HCT116 (cell line): ENCODE measurements at places on chromosomes 3 and 15.

DNA sequence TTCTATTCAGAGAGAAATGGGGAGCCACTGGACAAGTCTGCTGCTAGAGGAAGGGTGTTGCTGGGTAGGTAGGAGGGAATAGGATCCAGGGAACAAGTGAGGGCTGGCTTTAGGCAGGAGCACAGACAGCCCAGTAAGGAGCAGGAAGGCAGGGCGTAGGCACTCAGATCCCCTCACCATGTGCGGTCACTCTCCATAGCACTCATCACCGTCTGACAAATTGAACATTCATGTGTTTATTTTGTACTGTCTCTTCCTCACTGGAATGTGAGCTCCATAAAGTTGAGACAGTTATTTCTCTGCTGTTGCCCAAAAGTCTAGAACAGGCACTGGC lies 24.2 kb upstream of the LRRC34 start:
- no peak for DNase-seq

DNA sequence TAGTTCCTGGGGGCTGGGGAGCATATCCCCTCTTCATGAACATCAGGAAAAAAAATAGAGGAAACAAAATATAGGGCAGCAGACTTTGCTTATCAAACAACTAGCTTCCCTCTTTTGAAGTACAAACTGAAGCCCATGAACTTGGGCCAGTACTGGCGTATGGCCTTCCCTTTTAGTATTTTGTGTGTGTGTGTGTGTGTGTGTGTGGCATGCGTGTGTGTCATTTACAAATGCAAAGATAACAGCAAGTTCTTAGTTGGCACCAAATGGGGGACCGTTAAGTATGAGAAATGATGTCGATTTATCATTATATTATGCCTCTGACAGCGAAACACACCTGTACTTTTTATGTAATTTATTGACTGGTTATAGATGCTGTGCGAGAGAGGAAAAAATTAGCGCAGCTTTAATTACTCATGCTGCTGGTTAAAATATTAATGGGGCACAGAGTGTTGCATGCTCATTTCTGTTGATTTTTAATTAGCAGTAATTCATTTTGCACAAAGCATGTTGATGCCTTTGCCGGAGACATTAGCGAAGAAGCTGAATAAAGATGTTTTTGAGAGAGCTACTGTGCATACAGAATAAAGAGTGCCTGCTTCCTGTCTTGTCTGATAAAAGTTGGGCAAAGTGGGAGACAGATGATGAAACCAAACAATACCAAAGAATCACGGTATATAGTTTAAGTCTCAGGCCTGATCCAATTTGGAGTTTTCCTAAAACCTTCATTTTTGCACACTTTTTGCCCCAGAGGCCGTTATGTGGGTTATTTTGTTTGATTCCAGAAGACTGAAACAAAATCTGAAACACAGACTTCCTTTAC lies 297.1 kb downstream of the SATB1 start:
- no peak for DNase-seq

- DNase-seq = no peak
Observed at GRCh38 chr15:33215941-33216872, 21.7 kb upstream of the FMN1 start.

DNA sequence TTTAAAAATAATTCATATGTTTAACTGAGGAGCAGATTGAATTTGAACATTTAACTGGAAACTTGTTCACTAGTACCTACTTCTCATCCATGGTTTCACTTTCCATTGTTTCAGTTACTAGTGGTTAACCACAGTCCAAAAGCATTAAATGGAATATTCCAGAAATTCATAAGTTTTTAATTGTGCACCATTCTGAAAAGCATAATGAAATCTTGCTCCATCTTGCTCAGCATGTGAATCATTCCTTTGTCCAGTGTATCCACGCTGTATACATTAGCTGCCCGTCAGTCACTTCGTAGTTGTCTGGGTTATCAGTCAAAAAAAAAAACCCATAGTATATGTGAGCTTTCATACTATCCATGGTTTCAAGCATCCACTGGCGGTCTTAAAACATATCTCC lies 217.6 kb downstream of the TPRG1 start:
- DNase-seq = no peak

DNA sequence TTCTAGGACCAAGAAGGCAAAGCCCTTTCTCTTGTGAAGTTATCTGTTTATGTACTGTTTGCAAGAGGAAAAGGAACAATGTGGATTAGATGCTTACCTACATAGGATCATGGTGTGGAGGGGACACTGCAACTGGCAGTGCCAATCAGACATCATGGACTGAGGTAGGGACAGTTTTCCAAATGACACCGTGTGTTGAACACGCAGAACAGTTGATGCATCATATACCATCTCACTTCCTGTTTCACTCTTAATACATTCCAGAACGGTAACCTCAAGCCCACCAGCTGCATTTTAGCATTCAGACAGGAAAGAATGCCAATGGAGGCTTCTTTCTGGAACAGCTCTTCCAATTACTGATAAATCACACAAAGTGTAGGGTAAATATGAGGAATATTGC lies 397.7 kb upstream of the LMCD1 start:
- DNase-seq = no peak

DNA sequence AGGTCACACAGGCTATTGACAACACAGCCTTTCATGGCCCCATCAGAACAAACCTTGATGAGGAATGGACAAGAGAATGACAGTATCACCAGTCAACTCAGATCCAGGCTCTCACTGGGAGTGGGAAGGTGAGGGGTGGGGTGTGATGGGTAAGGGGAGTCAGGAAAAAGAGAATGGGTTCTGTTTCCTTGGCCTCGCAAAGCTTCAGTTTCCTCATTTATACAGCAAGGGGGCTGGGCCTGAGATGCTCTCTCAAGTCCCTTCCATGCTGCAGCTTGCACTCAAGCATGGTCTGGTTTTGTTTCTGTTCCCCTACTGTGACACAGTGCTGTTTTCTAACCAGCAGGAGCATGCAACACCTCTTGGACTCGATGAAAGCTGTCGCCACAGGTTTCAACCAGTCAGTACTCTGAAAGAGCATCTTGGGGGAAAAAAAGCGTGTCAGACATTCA lies 65.7 kb upstream of the IL12A start:
- DNase-seq = no peak

DNA sequence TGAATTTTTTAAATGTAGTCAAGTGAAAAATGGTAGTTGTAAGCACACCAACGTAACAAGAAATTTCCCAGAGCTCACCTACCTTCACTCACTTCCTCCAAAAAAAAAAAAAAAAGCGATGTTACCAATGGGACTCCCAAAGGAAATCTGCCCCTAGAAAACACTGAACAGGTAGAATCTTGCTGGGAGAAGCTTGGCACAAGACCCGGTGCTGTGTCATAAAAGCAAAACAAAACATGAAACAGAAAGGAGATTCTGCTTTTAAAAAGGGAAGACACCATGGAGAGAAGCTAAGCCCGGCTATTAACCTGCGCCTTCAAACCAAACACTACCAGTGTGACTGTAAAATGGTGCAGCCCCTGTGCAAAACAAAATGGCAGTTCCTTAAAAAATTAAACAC lies 40.5 kb downstream of the PGPEP1L start:
- no peak for DNase-seq

- no peak for DNase-seq
Observed at GRCh38 chr3:185586686-185587039, 568 bp downstream of the SENP2 start.

DNA sequence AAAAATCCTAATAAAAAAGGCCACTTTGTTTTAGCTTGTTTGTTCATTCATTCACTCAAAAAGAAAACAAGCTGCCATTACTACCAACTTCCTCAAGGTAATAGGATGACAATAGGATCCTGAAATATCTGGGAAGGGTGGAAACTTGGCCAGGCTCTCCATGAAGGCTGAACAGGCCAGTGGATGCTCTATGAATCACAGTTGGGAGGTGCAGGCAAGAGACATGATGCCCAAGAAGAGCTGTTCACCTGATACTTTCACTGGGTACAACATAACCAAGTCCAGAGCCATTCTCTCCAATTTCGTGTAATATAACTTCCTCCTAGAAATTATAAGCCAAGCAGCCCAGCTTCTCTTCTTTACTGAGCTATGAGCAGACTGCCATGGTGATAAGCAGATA lies 37.3 kb downstream of the NMNAT3 start:
- no peak for DNase-seq

DNA sequence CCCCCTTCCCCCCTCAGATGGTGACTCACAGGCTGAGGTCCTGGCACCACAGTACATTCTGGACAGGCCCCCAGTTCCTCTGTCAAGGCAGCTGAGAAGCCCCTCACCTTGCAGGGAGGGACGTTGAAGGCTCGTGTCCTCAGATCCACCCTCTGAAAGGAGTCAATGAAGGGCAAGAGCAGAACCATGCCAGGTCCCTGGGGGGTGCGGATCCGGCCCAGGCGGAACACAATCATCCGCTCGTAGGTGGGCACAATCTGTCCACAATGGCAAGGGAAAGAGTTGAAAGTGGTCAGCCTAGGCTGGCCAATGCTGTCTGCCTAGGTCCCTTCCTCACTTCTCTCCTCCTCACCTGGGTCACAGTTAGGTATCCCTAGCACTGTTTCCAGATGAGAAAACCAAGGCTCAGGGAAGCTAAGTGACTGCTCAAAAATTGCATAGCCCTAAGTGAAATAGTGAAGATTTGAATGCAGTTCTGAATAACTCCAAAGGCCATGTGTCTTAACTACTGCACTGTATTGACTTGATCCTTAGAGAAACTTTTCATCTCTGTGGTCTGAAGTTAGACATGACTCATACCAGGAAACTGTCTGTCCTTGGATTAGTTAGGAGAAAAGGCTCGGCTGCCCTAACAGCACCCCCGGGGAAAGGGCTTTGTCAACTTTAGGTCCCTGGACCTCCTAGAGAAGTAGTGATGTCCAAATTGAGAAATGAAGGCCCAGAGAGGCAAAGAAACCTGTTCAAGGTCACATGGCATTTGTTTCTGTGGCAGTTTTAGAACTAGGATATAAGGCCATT lies 2.9 kb downstream of the STOML1 start:
- DNase-seq = peak; percentile 18

- no peak for DNase-seq
Observed at GRCh38 chr3:25527801-25528200, 99.7 kb downstream of the RARB start.

- DNase-seq = no peak
Observed at GRCh38 chr3:73399106-73399505, 225.6 kb downstream of the PDZRN3 start.

DNA sequence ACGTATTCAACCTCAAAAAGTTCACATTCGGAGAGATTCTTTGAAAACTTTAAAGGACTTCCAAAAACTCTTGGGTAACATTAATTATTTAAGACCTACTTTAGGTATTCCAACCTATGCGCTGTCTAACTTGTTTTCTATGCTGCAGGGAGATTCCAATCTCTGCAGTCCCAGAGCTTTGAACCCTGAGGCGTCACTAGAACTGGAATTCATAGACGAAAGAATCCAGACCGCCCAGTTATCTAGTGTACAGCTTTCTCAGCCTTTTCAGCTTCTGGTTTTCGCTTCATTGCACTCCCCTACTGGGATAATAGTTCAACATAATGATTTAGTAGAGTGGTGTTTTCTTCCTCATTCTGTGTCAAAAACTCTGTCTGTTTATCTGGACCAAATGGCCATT lies 711.3 kb downstream of the ROBO1 start:
- no peak for DNase-seq

GRCh38 chr3:15579051-15579450 lies 22.3 kb downstream of the HACL1 start:
- DNase-seq = no peak

- DNase-seq = peak; percentile 12
Observed at GRCh38 chr3:109553591-109554371, 216.4 kb upstream of the DPPA4 start.

DNA sequence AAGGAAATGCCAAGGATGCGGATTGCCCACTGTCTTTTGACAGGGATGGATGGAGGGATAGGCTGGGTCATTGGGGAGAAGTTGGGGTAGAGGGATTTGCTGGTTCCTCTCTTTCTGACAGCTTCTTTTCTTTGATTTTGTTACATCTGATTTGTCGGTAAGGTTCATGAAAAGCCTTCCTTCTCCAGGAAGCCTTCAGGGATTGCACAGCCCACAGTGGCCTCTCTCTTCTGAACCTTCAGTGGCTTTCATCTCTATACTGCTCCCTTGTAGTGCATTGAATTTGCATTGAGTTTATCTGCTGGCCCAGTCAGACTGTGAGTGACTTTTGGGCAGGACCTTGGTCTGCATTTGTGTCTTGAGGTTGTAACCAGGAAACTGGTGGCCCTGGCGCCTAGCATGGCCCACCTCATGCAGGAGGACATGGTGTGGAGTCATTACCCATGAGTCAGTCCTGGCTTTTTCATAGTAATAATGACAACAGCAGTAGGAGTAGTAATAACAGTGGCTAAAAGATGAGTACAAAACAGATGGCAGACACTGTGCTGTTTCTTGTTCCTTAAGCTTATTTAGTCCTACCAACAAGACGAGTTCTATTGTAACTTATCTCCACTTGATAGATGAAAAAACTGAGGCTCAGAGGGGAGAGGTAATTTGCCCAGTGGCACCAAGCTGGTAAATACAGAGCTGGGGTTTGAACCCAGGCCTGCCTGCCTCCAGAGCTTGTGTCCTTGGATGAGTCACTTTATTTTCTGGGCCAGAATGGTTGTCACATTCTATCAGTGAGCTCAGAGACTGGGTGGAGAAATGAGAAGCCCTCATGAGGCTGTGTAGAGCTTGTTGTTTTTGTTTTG lies 28.4 kb downstream of the SMAD6 start:
- DNase-seq = no peak

DNA sequence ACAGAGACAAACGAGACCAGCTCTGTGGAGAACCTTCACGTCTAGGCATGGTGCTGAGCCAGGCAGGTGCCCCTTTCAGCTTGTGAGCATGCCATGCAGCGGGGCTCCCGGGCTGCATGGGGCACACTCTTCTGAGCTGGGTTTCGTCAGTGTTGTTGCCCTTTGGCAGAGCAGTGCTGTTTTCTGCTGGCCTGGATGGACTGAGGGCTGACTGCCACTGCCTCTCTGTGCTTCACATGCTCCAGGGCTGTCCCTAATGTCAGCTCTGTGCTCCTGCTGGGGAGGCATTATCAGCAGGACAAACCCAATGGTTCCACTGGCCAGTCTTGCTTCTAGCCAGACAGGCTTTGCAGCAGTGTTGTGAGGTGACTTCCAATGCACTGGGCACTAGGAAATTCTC lies 9.5 kb downstream of the GASK1A start:
- no peak for DNase-seq
